Activated B cell treated with CpG ODN at 0.5 μM for 24 hours (primary cell): ENCODE measurements at places on chromosomes 5 and 9. TPM values are rescaled to one million over a fixed set of nuclear protein-coding genes. Genes with fewer than 3 reads are reported as not detected.

DNA sequence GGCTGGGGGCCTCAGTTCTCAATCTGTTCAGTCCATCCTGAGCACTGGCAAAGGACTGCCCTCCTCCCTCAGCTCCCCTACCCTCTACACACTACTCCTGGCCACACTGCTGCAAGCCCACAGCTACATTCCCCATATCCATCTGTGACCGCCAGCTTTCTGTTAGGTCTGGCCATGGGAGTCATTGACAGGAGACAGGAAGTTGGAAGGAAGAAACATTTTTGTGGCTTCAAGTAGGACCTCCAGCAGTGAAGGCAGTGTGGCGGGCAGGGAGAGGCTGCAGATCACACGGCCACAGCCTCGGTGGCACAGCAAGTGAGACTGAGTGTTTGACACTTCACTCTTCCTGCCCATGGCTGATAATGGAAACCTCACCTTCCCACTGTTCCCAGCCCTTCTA lies 55.9 kb downstream of the SECISBP2 start:
- no peak for DNase-seq
- peaks cover 30% of the 10 kb centered on the region for H3K36me3 ChIP-seq
- no peak overlapping the region for H3K27ac ChIP-seq
- no peaks in the 10 kb centered on the region for H3K27me3 ChIP-seq
- no peak overlapping the region for H3K4me3 ChIP-seq

GRCh38 chr5:155068616-155069100 lies 55.1 kb downstream of the KIF4B start:
- no peak overlapping the region for H3K4me3 ChIP-seq
- DNase-seq = no peak
- H3K27me3 ChIP-seq = peaks cover 11% of the 10 kb centered on the region
- H3K4me1 ChIP-seq = no peaks in the 10 kb centered on the region

GRCh38 chr5:134577796-134578577 lies 52.5 kb downstream of the JADE2 start:
- H3K27me3 ChIP-seq = no peaks in the 10 kb centered on the region
- peaks cover 17% of the 10 kb centered on the region for H3K4me1 ChIP-seq
- H3K4me3 ChIP-seq = no peak overlapping the region
- peaks cover 80% of the 10 kb centered on the region for H3K36me3 ChIP-seq
- peak overlapping the region; percentile 27 for H3K27ac ChIP-seq

DNA sequence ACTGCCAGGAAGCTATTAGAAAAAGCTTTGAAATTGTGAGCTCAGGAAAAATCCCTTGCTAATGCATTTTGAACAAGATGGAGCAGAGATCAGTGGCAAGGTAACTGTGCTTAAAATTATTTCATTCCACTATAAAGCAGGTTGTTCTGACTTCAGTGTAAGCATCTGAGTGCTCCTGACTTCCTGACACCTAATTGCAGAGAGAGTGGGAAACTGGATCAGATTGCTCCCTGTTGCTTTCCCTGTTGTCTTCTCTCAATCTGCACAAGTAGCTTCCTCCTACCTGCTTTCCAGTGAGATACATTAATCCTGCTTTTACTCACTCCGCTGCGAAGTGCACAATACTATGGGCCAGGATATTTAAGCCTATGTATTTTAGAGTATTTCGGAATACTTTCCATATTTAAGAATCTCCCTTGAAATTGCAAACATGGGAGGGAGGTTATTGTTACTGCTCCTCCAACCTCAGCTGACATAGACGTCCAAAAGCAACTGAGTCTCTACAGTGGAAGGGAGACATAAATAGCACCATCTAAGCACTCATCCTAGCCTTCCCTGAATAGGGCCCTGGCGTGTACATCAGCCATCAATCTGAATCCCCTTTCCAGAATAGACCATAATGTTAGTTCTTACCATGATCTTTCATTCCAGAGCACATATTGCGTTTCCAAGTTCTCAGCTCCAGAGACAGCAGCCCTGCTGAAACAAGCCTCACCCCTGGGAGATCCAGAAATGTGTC lies 178.8 kb downstream of the PAM start:
- H3K27ac ChIP-seq = no peak overlapping the region
- no peaks in the 10 kb centered on the region for H3K27me3 ChIP-seq
- no peaks in the 10 kb centered on the region for H3K4me1 ChIP-seq
- DNase-seq = no peak
- no peak overlapping the region for H3K4me3 ChIP-seq

IRX4 gene
- total RNA-seq = not detected in 2 replicates
